NCI-H1105 treated with DMSO at 0.1 percent for 48 hours (cell line): ENCODE measurements at places on chromosomes 4 and X.
A peak's percentile ranks its signal among the peaks of the same experiment; 100 is the strongest.

DNA sequence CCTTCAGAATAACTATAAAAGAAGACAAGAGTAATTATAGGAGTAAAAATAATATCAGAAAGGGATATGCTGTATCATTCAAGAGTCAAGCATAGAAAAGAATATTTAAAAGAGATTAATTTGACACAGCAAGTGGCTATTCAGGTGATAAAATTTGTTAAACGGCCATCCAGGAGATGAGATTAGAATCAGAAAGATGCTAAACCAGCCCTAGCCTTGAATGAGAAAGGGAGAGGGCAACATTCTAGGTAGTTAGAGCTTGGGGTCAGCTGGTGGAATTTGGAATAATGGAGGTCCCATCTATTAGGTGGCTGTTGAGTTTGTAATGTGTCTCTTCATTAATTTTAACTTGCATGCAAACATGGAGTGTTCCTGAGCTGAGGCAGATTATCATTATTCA, 350.5 kb upstream of the PABPC4L start:
- no peak for DNase-seq

GRCh38 chr4:152162331-152162697, 373.6 kb downstream of the FBXW7 start:
- DNase-seq, result no peak

GRCh38 chr4:26238778-26239679, 81.8 kb upstream of the RBPJ start:
- DNase-seq, result peak; percentile 86

GRCh38 chrX:13700380-13700779, 11.5 kb downstream of the RAB9A start:
- DNase-seq, result no peak
